ENCODE measurements at places on chromosomes 7 and 10.

- no peak for DNase-seq
Measured at GRCh38 chr10:28928484-28928883, 251.2 kb downstream of the BAMBI start.

- DNase-seq: no peak
Measured at GRCh38 chr10:84269773-84270172, 24.9 kb downstream of the RGR start.

DNA sequence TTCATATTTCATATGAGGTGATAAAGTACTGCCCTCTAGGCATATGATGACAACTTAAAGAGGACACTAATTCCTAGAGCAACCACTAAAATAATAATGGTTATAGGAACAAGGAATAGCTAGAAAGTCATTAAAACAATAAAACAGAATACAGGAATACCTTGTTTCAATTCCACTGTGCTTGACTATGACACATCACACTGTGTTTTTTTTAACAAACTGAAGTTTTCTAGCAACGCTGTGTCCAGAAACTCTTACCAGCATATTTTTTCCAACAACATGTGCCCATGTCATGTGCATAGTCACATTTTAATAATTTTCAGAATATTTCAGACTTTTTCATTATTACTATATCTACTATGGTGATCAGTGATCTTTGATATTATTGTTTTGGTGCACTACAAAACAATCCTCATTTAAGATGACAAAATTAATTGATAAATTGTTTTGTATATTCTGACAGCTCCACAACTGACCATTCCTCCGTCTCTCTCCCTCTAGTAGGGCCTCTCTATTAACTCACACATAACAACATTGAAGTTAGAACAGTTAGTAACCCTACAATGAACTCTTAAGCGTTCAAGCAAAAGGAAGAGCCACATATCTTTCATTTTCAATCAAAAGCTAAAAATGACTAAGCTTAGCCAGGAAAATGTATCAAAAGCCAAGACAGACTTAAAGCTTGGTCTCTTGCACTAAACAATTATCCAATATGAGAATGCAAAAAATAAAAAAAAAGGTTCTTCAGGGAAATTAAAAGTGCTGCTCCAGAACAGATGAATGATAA, 85.8 kb downstream of the SNX13 start:
- no peak for DNase-seq

DNA sequence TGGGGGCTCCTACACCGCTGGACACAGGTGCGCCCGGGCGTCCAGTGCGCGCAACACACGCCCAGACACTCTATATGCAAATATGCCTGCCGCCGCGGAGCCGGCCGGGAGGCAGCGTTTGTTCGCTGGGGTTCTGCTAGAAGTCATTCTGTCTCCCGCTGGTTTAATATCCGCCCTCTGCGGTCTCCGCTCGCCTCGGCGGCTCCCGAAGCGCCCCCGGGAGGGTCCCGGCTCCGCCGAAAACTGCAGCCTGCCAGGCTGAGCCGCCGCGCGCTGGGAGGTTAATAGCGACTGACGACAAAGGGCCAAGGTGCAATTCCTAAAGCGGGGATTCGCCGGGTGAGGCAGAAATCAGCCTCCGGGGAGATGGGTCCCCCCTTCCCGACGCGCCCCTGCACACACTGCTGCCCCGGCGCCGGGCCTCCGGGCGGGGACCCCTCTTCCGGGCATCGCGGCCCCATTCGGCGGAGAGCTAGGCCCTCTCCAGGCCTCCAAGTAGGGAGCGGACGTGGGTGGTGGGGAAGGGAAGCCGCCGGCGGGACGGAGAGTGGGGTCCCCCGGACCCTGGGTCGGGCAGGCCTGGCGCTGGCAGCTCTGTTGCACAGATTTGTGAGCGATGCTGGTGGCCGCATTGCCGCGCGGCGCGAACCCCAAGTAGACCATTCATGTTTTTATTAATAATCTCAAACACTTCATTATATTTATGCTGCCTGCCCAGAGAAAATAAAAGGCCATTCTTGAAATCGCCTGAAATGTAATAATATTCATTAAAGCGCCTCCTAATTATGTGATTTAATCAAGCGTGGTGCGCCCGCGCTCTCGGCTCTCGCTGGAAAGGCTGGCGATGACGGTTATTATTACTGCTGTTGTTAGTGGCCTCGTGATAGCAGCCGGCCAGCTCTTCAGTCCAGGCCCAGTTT, 9.1 kb downstream of the EN2 start:
- DNase-seq: no peak

DNA sequence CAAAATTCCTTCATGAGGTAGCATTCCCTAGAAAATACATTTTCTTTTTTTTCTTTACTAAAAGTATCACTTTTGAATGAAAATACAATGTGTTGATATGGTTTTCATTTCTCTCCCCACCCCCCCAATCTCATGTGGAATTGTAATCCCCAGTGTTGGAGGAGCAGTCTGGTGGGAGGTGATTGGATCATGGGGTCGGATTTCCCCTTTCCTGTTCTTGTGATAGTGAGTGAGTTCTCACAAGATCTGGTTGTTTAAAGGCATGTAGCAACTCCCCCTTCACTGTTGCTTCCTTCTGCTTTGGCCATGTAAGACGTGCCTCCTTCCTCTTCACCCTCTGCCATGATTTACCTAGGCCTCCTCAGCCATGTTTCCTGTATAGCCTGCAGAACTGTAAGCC, 790.3 kb upstream of the KCND2 start:
- DNase-seq: no peak

DNA sequence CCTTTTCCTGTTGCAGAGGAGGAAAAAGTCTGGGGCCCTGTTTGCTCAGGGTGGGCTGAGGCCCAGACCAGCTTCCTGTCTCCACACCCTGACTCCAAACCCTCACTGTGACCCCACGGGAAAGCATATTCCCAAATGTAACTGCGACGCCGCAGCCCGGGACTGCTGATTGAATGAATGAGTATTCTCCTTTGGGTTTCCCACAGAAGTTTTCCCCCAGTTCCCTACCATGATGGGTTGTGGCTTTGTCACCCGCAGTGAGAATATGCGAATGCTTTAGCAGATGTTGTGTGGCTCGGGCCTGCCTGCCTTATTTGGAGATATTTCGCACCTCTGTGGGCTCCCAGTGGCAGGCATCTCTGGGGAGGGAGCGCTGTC, 50.6 kb downstream of the MGMT start:
- DNase-seq: no peak

GRCh38 chr7:87451187-87451586, 24.3 kb downstream of the ABCB4 start:
- DNase-seq: no peak

DNA sequence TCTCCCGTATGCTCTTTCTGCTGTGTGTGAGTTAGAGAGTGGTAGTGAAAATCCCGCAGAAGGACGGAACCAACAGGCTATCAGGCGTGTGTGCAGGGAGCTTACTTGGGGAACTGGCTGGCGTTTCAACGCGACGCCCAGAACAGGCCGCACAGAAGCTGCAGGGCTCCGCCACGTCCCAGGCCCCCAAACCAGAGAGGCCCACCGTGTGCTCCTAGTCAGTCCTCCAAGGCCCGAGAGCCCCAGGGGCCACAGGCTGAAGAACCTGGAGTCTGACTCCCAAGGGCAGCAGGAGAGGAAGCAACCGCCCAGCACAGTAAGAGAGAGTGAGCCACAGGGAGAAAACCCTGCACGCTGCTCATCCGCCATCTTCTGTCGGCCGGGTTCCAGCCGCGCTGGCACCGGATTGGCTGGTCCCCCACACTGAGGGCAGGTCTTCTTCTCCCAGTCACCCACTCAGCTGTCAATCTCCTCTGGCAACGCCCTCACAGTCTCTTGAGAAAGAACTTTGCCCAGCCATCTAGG, 730.6 kb upstream of the VSTM2A start:
- no peak for DNase-seq

GRCh38 chr7:103149808-103150180, 895 bp upstream of the NAPEPLD start:
- DNase-seq: no peak

- no peak for DNase-seq
Measured at GRCh38 chr7:71942115-71942514, 470.0 kb downstream of the CALN1 start.

GRCh38 chr7:28572321-28573058, 160.2 kb downstream of the CREB5 start:
- no peak for DNase-seq

- DNase-seq: no peak
Measured at GRCh38 chr10:82267465-82267864, 392.5 kb downstream of the NRG3 start.

DNA sequence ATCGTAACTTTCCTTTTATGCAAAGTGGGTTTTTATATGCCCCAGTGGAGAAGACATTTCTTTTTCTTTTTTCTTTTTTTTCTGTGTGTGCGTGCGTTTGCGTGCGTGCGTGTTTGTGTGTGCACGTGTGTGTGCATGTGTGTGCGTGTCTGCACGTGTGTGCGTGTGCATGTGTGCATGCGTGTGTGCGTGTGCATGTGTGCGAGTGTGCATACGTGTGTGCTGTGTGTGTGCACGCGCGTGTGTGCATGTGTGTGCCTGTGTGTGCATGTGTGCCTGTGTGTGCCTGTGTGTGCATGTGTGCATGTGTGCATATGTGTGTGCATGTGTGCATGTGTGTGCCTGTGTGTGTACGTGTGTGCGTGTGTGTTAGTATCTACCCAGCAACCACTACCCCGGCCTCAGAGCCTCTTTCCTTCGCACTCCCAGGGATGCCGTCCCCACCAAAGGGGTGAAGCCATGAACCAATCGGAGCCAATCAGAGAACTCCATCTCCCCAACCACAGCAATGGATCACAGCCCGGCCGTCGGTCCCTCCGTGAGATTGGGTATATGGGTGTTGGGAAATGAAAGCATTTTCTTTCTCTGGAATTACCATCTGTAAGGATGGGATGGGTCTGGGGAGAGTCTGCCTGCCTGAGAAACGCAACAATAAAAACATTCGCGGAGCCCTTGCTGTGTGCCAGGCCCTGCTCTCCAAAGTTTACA, 92.3 kb downstream of the ELFN1 start:
- no peak for DNase-seq

DNA sequence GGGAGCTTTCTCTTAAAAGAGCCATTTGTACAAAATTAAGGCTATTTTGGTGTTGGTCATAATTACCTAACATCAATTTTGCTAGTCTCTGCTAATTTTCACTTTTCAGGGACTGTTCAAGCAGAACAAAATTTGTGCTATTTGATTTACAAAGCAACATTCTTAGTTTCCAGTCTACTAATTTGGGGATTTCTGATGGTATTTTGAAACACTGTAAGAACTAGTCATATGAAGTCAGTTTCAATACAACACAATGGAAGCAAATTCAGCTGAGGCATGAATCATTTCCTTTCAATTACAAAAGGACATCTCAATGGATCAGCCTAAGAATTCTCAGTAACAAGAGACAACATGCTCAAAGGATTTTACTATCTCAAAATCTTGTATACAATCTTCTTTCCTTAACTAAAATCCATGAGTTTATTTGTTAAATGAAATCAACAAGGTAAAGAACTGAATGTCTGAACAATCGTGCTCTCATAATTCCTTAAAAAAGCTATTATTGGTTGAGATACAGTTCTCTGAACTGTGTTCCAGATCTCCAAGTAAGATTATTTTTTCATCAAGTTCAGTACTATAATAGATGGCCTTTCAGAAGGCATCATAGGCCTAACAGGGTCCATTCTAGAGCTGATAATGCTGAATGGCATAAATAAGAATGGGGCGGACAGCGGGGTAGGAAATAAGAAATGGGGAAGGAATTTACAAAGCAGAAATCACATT, 144.6 kb downstream of the NRCAM start:
- DNase-seq: no peak

- DNase-seq: no peak
Measured at GRCh38 chr7:41584746-41585145, 118.1 kb downstream of the INHBA start.

GRCh38 chr10:24884316-24884715, 68.1 kb downstream of the PRTFDC1 start:
- no peak for DNase-seq

GRCh38 chr7:36308031-36308430, 81.6 kb upstream of the ANLN start:
- DNase-seq: no peak

GRCh38 chr10:52644373-52645186, 128.0 kb downstream of the MBL2 start:
- peak; percentile 83 for DNase-seq

DNA sequence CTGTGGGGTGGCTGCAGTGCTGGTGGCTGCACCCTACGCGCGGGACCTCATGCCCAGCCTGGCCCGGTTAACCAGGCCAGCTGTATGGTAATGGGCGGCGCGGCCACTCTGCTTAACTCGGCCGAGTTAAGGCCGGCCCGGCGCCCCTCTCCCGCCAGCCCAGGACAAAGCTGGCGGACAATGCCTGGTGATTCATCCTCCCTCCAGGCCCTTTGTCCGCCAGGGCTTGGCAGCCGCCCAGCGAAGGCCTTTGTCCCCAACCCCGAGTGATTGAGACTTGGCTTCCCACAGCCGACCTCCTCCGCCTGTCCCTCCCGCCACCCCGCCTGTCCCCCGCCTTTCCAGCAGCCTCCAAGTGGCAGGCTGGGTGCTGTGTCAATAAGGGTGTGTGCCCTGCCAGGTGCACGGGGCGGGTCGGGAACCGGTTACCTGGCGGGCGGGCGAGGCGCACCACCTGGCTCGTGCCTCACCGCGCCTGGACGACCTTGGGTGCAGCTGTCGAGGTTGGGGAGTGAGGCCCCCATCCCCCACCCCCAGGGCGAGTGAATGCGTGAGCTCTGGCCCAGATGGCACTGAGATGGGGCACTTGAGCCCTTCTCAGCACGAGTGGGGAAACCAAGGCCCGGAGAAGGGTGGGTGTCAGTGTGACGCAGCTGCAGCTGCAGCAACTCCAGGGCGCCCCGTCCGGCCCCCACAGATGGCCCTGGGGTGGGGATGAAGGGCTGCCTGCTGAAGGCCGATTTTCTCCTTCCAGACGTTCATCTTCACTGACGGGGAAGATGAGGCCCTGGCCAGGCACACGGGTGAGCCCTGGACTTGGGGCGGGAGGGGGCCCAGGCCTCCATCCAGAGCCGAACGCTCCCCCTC, 4.6 kb downstream of the LFNG start:
- peak; percentile 94 for DNase-seq

DNA sequence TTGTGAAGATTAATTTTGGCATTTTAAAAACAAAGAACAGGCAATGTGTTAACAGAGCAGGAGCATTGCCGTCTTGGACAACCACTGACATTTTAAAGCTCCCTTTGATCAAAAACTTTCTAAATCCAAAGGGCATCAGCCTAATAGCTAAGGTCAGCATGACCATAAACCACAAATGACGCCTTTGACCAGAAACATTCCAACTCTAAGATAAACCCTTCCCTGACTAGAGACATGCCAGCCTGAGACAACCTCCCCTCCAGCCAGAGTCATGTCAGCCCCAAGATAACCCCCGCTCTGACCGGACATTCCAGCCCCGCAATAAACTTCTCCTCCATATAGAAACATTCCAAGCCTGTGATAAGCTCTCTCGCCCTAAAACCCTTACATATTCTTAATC, 949.4 kb upstream of the POT1 start:
- no peak for DNase-seq

- peak; percentile 88 for DNase-seq
Measured at GRCh38 chr7:47327698-47328391, 254.1 kb downstream of the TNS3 start.

GRCh38 chr10:77925410-77925794, 1.2 kb downstream of the DLG5 start:
- peak; percentile 32 for DNase-seq

GRCh38 chr7:37287131-37287855, 161.4 kb downstream of the ELMO1 start:
- no peak for DNase-seq

- DNase-seq: no peak
Measured at GRCh38 chr7:78099715-78100394, 301.3 kb downstream of the PHTF2 start.

GRCh38 chr7:7207876-7208275, 25.5 kb downstream of the C1GALT1 start:
- DNase-seq: no peak

- no peak for DNase-seq
Measured at GRCh38 chr10:103171278-103171677, 21.8 kb downstream of the NT5C2 start.

Measured in head of caudate nucleus (tissue), 42 donors.